Activated CD4-positive, CD25-positive, alpha-beta regulatory T cell (primary cell): ENCODE measurements at places on chromosomes 4 and X.
A peak's percentile ranks its signal among the peaks of the same experiment; 100 is the strongest.

- no peak for DNase-seq
These were observed 3.5 kb downstream of the S100G start for GRCh38 chrX:16653424-16653823.

GRCh38 chr4:71468116-71468710, 129.4 kb downstream of the SLC4A4 start:
- no peak for DNase-seq

GRCh38 chrX:1679238-1679637, 64.4 kb downstream of the ASMT start:
- no peak for DNase-seq

- no peak for DNase-seq
These were observed 253.6 kb downstream of the CBLL2 start for GRCh38 chrX:22526339-22526738.

DNA sequence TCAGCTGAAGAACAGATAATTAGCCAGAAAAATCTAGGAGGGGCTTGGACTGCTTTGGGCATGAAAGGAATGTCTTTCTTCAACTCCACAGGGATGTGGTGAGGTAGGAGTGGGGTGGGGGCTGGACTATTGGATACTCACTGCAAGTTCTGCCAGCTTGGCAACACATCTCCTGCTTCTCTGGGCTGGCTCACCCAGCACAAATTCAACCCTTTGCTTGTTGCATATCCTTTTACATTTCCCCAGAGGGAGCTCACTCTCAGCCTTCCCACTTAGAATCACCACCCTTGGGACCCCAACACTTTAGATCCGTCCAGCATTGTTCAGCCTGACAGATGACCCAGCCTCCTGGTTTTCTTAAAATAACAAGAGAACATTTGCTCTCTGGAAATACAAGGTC, 120.6 kb downstream of the KDR start:
- no peak for DNase-seq

DNA sequence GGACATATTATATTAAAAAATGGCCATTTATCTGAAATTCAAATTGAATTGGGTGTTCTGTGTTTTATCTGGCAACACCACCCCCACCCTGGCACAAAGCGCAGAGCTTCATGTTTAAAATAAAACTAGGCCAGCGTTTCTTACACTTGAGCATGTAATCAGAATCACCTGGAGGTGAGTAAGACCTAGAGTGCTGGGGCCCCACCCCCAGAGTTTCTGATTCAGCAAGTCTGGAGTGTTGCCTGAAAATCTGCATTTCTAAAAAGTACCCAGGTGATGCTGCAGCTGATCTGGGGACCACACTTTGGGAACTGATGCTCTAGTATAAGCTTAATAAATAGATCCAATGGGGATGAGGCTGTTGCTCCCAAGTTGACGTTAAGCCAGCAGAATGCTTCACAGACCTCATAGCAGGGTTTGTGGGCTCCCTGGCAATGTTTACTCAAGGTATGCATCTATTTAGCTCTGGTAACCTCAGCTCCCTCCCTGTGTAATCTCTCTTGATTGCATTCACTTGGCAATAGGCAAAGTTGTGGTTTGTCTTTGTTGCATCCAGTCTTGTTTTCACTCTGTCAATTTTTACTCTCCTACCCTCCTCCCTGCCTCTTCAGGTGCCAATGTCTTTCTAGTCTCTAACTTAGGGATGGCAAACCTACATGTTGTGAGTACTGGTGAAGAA, 99.8 kb upstream of the TEX13D start:
- DNase-seq: no peak

- no peak for DNase-seq
These were observed 45.0 kb downstream of the CCDC149 start for GRCh38 chr4:24867766-24868296.

DNA sequence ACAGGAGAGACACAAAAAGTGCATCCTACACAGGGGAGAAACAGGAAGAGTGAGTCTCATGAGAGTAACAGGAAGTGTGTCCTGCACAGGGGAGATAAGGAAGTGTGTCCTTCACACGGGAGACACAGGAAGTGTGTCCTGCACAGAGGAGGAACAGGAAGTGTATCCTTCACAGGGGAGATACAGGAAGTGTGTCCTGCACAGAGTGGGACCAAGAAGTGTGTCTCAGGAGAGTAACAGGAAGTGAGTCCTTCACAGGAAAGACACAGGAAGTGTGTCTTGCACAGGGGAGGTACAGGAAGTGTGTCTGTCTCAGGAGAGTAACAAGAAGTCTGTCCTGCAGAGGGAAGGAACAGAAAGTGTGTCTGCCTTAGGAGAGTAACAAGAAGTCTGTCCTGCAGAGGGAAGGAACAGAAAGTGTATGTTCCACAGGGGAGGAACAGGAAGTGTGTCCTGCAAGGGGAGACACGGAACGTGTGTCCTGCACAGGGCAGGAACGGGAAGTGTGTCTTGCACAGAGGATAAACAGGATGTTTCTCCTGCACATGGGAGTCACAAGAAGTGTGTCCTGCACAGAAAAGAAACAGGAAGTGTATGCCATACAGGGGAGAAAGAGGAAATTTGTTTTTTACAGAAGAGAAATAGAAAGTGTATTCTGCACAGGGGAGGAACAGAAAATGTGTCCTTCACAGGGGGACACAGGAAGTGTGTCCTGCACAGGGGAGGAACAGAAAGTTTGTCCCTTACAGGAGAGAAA, 102.0 kb downstream of the ARSF start:
- no peak for DNase-seq

DNA sequence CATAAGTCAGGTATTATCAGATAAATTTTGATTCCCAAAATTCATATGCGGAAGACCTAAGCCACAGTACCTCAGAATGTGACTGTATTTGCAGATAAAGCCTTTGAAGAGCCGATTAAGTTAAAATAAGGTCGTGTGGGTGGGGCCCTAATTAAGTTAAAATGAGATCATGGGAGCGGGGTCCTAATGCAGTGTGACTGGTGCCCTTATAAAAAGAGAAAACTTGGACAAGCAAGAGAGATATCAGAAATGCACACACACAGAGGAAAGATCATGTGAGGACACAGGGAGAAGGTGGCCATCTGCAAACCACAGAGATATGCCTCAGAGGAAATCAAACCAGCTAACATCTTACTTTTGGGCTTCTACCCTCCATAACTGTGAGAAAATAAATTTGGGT, 236.1 kb downstream of the FBXO8 start:
- no peak for DNase-seq

DNA sequence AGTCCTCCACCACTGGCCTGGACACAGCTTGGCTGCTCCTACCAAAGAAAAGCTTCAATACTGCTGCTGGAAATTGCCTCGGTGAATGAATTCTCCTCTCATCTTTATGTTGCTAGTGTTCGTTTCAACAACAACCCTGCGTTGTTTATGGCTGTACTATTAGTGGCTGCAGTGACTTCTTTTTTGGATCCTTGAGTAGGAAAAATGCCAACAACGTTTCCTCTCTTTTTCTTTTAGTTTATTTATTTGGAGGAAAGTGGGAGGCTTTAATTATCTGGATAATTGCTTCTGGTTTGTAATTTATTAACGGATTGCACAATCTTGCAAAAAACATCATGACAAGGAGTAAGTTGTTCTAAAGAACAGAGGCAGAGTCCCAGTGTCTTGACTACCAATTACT, 464.1 kb upstream of the TRAM1L1 start:
- no peak for DNase-seq

- no peak for DNase-seq
These were observed 6.3 kb upstream of the ADGRA3 start for GRCh38 chr4:22522206-22522605.

- DNase-seq: peak; percentile 9
These were observed at the start of gene ZFX for GRCh38 chrX:24149351-24150050. Gene ZFX (plus strand): TSS chrX:24149729. CDS start chrX:24172743, 23,014 bp downstream.

- no peak for DNase-seq
These were observed 2.9 kb upstream of the ATOH1 start for GRCh38 chr4:93825551-93826216.

- no peak for DNase-seq
These were observed 349.2 kb downstream of the IQCM start for GRCh38 chr4:149466446-149466845.

GRCh38 chr4:81030981-81031791, 678 bp downstream of the BMP3 start:
- no peak for DNase-seq

DNA sequence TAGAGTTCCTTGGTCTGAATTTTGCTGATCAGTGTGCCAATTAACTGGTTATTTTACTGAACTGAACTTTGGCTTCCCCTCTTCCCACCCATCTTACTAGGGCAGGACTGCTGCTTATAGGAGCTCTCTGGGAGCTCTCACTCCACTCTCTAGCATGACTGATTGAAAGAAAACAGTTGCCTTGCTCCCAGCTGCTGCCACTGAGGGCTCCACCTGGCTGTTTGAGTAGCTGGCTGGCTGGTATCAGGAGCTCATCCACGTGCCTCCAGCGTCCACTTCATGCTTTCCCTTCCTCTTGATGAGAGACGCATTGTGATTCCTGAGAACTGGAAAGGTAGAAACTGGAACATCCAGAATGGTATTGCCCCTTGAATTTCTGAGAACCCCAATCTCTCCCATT, 73.0 kb upstream of the KLHL13 start:
- DNase-seq: no peak

GRCh38 chrX:1564750-1565683, 26.4 kb upstream of the AKAP17A start:
- no peak for DNase-seq

DNA sequence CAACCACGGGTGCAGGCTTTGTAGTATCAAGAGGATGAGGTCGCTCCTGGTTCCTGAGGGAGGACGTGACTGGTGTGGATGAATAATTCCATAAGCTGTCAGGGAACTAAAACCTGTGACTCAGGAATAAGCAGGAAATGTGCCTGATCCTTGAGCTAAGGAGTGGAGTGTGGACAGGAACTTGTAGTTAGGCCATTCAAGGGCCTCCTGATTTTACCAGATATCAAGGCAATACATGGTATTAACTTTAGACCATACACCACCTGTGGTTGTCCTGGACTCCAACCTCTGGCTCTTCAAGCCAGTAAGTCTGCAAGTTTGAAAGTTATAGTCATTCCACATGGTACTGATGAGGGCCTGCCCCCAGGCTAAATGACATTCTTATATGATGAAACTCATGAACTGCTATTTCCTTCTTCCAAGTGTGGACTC, 12.1 kb upstream of the ING2 start:
- DNase-seq: no peak
